ENCODE measurements at places on chromosomes 7 and 10.

- no peak for DNase-seq
Observed at GRCh38 chr7:98733036-98733435, 116.0 kb downstream of the NPTX2 start.

DNA sequence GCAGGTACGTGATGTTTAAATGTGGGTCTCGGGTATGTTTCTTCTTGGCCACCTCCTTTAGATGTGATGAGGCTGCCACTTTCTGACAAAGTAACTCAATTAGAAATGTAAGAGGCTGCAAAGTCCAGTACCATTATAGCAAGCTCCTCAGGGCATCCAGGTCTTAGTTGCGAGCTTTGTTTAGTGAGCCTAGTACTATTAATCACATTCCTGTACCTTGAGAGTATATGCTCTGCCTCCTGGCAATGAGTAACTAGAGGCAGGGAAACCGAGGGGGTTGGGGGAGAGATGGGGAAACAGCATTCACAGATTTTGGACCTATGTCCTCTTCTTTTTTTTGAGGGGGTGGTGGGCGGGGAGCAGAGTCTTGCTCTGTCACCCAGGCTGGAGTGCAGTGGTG, 131.8 kb downstream of the GFRA1 start:
- DNase-seq, result no peak

DNA sequence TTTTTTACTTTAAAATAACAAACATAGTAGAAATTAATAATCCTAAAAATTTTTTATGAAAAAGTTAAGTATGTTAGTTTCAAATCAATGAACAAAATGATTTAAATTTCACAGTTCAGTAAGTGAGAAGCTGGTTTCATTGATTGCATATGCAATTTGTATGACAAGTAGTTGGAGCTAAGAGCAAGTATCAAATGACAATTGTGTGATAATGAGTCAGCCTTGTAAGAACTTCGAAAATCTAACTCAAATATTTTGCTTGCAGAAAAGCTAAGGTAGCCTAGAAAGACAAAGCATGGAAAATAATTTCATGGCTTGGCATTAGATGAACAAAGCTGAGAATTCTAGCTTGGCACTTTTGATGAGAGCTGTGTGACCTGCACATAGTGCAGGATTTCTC, 111.5 kb downstream of the HDAC9 start:
- no peak for DNase-seq

- DNase-seq, result no peak
Observed at GRCh38 chr7:46315891-46316290, 394.8 kb upstream of the IGFBP3 start.

DNA sequence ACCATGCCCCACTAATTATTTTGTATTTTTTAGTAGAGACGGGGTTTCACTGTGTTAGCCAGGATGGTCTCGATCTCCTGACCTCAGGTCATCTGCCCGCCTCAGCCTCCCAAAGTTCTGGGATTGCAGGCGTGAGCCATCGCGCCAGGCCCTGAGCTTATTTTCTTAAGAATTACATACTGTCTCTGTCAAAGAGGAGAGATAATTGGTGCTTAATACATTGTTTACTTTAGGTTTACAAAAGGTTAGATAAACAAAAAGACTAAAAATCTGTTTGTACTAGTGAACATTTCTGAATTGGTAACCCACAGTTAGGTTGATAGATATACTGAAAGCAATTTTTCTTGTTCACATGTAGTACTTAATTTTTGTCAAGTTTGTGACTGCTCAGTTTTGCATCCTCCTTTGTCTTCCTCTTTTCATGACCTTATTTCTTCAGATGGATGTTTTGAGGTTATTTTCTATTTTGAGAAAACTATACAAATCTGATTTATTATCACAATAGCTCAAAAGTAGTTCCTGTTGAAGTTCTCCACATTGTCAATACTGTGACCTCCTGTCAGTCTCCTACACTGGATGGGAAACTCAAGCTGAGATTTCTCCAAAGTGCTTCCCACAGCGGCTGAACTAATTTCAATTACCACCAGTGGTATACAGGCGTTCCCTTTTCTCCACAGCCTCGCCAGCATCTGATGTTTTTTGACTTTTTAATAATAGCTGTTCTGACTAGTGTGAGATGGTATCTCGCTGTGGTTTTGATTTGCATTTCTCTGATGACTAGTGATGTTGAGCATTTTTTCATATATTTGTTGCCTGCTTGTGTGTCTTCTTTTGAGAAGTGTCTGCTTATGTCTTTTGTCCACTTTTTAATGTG, 22.5 kb downstream of the HHEX start:
- DNase-seq, result no peak

GRCh38 chr10:3948843-3949242, 163.8 kb upstream of the KLF6 start:
- no peak for DNase-seq

Measured in NCI-H1105 (cell line).